ENCODE measurements at places on chromosomes 3 and 15.

DNA sequence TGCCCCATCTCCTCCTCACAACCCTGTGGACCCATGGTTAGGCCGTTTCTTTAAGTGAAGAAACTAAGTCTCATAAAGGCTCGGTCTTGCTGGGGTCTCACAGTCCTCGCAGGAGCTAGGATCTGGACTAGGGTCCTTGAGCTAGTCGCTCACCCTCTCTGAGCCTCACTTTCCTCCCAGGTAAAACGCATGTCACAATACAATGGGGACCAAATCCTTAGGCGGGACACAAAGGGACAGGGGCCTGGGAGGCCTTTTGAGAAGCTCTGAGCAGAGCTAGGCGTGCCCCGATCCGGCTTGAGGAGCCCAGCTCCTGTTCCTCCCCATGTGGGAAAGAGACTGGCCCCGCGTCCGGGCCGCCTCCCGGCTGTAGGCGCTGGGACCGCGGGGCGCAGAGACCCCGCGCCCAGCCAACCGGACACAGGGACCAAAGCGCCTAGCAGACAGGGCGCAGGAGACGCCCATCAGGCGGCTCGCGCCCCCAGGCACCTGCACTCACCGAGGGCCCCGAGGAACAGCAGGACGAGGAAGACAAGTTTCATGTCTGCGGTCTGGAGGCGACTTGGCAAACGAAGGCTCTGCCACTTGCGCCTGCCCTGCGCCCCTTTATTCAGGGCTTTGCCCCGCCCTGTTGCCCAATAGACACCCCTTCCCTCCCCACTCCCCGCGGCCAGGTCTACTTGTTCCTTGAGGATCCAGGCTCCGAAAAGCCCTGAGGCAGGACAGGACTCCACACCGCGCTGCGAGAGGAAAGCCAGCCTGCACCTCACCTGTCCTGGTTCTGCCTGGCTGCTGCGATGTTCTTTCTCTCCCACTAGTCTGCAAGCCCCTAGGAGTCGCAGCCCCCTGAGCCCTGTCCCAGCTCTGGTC is at the start of gene LTF:
LTF (minus strand) TSS at position 580 of the 870 bp plus-strand sequence; CDS start at position 542, 38 bp downstream.
- DNase-seq = no peak

GRCh38 chr15:97168704-97169475 is 791.6 kb upstream of the ARRDC4 start:
- no peak for DNase-seq

DNA sequence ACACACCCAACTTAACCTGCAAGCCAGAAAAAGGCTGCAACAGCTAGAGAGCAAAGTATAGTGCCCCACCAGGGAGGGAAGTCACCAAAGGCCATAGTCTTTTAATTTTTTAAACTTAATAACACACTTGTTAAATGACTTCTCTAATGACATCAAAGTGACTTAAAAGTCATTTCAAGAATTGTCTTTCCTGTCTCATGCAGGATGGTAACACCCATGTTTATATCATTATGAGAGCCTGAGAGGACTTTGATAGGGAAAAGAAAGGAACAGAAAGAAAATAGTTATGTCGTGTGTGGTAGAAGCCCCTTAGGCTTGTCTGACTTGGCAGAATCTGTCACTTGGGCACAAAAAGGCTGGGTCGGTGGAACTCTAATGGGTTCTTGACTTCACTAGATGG is 57.9 kb upstream of the C2CD4B start:
- DNase-seq = no peak

- no peak for DNase-seq
These were observed 85.7 kb downstream of the CYP19A1 start for GRCh38 chr15:51252671-51253070.

DNA sequence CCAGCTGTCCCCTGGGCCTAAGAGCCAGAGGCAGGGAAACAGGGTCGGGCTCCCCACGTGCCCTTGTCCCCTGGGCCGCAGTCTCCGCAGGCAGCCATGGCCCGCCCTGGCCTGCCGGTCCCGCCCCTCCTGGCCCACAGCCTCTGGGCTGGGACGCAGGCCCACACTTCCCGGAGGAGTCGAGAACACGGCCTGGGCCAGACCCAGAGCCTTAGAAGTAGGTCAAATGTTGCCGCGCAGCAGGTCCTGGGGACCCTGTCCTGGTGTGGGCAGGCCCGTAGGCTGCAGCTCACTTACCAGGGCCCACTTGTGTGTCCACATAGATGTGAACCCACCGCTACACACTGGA is 4.3 kb upstream of the MYL3 start:
- no peak for DNase-seq

- DNase-seq = no peak
These were observed 236.8 kb upstream of the GBE1 start for GRCh38 chr3:81998139-81998755.

DNA sequence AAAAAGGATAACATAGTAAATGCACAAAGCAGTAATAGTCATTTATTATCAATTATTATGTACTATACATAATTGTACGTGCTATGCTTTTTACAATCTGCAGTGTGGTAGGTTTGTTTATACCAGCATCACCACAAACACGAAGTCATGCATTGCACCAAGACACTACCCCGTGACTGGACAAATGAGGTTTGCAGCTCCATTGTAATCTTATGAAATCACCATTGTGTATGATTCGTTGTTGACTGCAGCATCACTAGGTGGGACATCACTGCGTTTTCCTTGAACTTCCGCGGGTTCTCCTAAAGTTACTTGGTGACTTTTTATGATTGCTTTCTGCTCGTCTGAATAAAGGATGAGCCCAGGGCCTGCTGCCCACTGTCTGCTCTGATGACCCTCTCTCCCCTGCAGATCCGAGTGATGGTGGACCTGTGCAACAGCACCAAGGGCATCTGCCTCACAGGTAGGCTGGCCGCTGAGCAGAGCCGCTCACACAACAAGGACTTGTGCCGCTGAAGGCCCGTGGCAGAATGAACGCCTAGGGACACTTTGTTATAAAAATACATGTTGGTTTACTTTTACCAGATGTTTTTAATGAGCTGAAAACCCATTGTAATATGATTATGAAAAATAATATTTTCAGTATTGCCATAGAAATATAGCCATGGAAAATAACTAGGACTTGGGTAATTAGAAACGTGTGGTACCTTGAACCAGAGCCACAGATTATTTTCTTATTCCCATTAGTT is 35.8 kb downstream of the GLDN start:
- DNase-seq = no peak

DNA sequence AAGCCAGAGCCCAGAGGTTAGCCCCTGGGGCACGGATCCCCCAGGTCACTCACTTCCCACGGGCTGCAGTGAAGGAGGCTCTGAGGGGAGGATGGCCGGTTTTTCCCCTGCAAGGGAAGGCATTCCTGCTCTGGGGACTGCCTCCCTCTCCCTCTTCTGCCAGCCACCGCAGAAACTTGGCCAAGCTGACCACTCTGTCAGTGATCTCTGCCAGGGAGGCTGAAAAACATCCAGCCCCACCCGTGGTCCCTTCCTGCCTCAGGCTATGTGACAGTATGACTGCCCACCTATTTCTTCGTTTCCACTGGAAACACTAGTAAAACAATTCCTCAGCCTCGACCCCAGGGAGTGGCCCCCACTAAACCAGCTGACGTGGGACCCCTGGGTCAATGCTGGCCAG is 14.6 kb upstream of the FANCD2 start:
- DNase-seq = no peak

- DNase-seq = no peak
These were observed 18.3 kb downstream of the MSL2 start for GRCh38 chr3:136177876-136178275.

GRCh38 chr15:45573961-45574629 is 13.1 kb upstream of the BLOC1S6 start:
- peak; percentile 12 for DNase-seq

DNA sequence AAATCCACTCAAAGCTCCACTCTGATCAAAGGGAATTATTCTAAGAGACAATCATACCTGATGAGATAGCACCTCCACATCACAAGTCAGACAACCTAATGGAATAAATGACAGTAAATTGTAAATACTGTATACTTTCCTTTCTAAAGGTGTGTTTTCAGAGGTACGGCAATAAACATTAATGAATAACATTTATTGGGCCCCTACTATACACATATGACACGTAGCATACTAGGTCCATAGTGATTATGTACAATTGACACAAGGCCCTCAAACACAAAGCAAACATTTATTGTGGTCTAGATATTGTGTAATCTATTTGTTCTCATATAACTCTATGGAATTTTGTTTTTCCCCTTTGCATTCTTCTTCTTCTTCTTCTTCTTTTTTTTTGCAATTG is 429.8 kb downstream of the FOXP1 start:
- DNase-seq = no peak

GRCh38 chr15:31551323-31551722 is 224.7 kb downstream of the KLF13 start:
- DNase-seq = no peak

GRCh38 chr3:47128137-47128536 is 35.8 kb downstream of the SETD2 start:
- no peak for DNase-seq

Data from stimulated activated CD4-positive, alpha-beta T cell treated with anti-CD3 and anti-CD28 coated beads, Interleukin-2, amount 100 ng/mL, for 24 hours (primary cell).